Activated CD8-positive, alpha-beta T cell treated with anti-CD3 and anti-CD28 coated beads for 36 hours (primary cell): ENCODE measurements at places on chromosomes 12 and 14. TPM values are rescaled to one million over a fixed set of nuclear protein-coding genes. Genes with fewer than 3 reads are reported as not detected.

The TSPAN19 gene
- total RNA-seq, result not detected

The CLEC12A gene
- 0.47 TPM for total RNA-seq

The SDS gene
- total RNA-seq, result not detected

The SLC25A47 gene
- not detected for total RNA-seq

The CTSG gene
- not detected for total RNA-seq

The SOAT2 gene
- 6.7 TPM for total RNA-seq

The ANGEL1 gene
- total RNA-seq, result 16.5 TPM

The RGS6 gene
- not detected for total RNA-seq

The HNF1A gene
- total RNA-seq, result not detected

The SERPINA1 gene
- total RNA-seq, result 1.9 TPM

The MYH7 gene
- not detected for total RNA-seq

The C14orf39 gene
- not detected for total RNA-seq
